ENCODE measurements at places on chromosomes 4 and X.

DNA sequence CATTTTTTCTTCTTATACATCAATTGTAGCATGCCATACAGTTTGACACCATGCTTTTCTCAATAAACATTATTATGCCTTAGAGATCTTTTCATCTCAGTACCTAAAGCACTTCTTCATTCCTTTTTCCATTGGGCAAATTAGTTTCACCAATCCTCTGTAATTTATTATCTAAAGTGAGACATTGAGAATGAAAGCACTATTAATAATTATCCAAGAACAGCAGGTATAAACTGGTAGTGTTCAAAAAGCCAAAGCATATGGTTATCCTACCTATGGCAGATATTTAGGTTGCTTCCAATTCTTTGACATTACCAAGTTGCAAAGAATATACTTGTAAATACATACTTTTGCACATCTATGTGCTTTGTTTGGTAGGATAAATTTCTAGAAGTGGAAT lies 15.6 kb downstream of the LAMTOR3 start:
- no peak for DNase-seq

DNA sequence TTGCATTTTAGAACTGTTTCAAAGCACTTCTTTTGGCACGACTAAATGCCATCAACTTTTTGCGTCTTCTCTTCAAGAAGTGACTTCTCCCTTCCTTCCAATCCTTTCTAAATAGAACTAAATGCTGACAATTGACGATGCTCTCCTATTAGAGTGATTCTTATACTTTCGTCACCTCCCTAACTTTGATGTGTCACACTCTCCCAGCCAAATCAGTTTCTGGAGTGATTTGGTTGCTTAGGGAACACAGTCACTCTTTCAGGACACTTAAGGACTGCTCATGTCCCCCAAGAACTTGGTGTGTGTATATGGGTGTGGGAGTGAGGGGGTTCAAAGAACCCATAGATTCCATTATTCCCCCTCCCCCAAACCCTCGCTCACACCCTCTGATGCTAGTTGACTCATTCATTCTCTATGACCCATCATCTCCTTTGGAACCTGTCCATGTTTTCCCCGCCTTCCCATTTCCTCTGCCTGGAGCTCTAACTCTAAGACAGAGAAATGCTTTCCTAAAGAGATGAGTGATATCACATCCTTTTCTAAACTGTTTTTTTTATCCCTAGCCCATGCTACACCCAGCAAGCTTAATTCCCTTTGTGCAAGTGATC lies 26.8 kb upstream of the AREG start:
- no peak for DNase-seq

GRCh38 chr4:878796-879728 lies 53.1 kb downstream of the GAK start:
- no peak for DNase-seq

GRCh38 chrX:44422631-44423030 lies 79.2 kb upstream of the EFHC2 start:
- DNase-seq, result no peak

Data from ascending aorta (tissue), 2 donors.